Muscle of back (tissue), 13 donors: ENCODE measurements at places on chromosomes 16 and 17.

DNA sequence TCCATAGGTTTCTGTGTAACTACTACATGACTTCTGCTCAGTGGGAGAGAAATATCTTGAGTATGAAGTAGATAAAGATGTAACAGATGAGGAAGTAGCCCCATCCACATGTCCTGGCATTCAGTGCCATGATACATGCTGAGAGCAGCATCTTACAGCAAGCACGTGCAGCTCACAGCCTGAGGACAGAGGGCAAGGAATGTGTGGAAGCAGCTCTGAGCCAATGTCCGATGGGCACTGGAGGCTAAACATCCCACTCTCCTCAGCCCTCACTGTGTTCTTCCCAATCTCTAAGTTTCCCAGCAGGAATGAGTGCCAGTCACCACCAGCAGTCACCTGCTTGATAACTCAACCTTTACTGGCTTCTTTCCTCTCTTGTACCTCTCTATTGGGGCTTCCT, 40.4 kb downstream of the CFDP1 start:
- DNase-seq: no peak

- no peak for DNase-seq
These were observed 52.7 kb upstream of the ADORA2B start for GRCh38 chr17:15892244-15892643.

GRCh38 chr16:47057630-47057993, 84.1 kb upstream of the DNAJA2 start:
- no peak for DNase-seq

DNA sequence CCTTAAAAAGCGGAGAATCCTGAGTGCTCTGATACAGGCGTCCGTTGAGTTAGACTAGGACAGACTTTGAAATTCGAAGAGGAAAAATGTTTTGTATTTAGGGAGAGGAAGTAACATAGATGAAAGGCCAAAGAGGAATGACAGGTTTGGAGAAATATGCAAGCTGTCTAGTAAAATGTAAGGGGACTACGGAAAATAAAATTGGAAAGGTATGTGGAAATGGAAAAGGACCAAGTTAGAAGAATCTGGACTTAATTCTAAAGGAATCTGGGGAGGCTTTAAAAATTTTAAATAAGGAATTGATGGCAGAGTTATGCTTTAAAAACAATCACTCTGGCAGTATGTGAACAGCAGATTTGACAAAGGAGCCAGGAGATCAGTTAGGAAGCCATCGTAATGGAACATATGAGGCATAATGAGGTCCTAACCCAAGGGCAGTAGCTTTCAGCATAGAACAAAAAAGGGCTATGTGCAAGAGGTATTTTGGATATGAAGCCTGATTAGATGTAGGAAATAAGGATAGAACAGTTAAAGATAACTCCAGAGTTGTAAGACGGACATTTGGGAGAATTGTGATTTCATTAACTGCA, 38.3 kb downstream of the CYB561 start:
- no peak for DNase-seq

DNA sequence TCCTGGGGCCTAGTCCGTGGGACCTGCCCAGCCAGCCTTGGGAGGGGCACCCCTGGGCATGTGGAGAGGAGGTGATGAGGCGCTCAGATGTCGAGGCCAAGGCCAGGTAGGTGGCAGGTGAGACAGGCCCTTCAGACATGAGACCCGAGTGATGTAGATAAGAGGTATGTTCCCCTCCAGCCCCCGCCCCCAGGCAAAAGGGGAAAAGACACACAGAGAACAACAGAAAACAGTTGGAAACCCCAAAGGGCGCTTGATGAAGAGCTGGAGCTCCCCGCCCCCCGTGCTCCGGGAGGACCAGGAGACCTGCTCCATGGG, 95.4 kb upstream of the CBX4 start:
- no peak for DNase-seq
